ENCODE measurements at places on chromosomes 11 and 22.

GRCh38 chr11:23903044-23903704, 593.7 kb upstream of the LUZP2 start:
- no peak for DNase-seq

GRCh38 chr22:37951305-37951704, 2.1 kb downstream of the C22orf23 start:
- DNase-seq: no peak

GRCh38 chr11:74013141-74013540, 4.3 kb upstream of the UCP3 start:
- DNase-seq: no peak

DNA sequence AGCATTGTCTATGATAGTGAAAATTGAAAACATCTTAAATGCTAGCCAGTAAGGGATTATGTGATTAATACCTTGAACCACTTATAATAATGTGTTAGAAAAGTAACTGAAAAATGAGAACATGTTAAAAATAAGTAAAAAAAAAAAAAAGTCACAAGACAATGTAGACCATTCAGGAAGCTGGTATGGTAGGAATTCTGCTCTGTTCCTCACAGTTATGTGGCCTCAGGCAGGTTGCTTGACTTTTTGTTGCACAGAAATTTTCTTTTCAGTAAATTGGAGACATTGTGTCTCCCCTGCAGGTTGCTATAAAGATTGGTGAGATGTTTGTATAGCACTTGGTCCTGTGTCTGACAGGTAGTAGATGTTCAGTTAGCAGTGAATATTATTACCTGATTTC, 17.3 kb upstream of the PLET1 start:
- no peak for DNase-seq

GRCh38 chr22:46172522-46173110, 22.3 kb downstream of the PPARA start:
- DNase-seq: no peak

GRCh38 chr11:35143297-35144135, 4.5 kb downstream of the CD44 start:
- DNase-seq: no peak

GRCh38 chr11:313787-314553, at the start of gene IFITM1:
IFITM1 (plus strand) TSS chr11:314040; CDS start chr11:314171, 131 bp downstream.
- DNase-seq: no peak
